ENCODE measurements at places on chromosomes 6 and 20.

- no peak for DNase-seq
Observed at GRCh38 chr6:128914051-128914450, 31.1 kb downstream of the LAMA2 start.

DNA sequence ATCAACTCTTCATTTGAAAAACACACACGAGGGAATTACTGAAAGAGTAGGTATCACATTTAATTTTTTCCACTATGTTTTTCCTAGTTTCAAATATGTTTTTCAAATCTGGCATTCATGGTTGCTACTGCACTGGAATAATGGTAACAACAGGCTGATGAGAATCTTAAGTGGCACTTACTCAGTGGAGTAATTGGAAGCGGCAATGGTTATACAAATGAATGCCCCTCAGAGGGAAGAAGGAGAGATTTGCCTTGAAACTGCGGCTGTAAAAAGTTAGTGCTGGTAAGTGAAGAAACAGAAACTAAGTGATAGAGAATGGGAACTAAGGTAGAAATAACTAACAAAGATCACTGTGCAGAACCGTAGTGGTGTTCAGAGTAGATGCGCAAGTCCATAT, 41.0 kb upstream of the PDE7B start:
- no peak for DNase-seq

- peak; percentile 86 for DNase-seq
Observed at GRCh38 chr6:2448826-2449571, 203.6 kb upstream of the GMDS start.

DNA sequence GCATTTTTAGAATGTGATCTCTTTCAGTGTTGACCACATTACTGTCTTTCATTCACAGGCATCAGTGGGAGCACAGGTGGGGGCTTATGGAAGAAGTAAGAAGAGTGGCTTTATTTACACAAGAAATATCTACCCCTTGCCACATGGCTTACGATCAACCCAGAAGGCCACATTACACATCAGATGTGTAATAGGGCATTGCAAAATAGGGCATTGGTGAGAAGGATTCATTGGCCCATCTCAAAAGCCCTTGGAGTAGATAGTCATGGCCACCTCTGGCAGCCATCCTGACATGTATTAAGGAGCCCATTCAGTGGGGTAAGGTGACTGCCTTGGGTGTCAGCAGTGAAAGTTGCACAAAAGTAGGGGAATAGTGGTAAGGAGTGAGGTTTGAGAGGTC, 97.5 kb downstream of the MAFB start:
- no peak for DNase-seq

DNA sequence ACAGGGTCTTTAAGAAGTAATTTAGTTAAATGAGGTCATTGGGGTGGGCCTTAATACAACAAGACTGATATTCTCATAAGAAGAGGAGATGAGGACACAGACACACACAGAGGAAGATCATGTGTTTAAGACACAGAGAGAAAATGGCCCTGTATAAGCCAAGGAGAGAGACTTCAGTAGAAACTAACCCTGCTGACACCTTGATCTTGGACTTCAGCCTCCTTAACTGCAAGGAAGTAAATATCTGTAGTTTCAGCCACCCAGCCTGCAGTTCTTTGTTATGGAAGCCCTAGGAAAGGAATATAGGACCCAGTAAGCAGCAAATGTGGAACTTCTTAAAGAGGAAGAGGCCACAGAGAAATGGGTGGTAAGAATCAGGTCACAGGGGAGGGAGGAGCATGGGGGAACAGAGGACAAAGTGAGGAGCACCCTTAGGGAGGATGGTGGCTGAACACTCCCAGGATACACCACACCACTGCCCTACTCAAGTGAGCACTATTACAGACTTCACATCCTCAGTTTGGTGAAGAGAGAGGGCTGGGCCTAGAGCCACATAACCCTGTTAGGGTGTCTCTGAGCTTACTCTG, 762 bp downstream of the SIRPB1 start:
- DNase-seq: no peak
